ENCODE measurements at places on chromosomes 12 and 14.

DNA sequence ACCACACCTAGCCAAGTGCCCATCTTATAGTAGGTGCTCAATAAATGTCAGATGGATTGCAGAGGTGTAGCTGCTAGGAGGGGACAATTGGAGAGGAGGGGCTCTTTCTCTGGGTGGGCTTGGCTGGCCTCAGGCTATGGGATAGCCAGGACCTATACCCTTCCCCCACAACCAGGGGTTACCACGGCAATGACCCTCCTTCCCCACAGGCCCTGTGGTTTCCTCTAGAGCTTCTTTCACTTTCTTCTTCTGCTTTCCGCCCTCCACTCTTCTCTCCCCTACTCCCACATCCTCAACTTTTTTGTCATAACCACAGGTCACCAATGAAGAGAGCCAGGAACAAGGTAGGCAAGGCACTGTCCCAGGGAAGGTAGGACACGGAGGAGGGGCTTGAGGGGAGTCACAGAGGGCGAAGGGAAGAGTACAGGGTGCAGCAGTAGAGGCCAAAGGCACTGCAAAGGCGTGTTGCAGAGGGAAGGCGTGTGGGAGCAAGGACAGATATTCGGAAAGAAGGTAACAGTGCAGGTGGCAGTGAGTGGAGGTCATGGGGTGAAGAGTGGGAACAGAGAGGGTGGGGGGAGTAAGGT is 1.9 kb upstream of the ITGB7 start:
- no peak for DNase-seq

DNA sequence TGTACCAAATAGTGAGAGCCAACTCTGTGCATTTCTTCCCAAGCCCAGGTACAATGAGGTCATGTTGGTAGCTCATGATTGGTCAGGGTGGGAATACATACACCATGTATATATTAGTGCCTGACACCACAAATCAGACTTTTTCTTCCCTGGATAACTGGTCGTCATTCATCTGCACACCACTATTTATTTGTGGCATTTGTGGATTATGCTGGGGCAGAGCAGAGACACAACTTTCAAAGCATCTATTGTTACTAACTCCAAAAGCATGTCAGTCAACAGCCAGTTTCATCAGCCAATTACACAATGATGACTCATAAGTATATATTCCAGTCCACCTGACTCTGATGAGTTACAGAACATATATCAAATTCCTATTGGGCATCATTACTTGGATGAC is 181.7 kb downstream of the ADAMTS20 start:
- no peak for DNase-seq

DNA sequence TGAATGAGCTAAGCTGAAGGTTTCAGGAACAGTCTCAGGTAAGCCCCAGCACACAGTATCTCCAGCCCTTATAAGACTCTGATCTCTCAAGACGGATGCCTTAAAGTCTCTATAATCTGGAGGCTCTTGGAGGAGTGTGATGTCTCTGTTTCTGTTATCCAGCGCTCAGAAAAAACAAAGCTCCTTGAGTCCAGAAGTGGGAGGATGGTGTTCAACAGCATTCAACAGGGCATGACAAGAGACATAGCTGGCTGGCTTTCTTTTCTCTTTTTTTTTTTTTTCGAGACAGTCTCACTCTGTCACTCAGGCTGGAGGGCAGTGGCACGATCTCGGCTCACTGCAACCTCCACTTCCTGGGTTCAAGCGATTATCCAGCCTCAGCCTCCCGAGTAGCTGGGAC is 31.6 kb upstream of the TESC start:
- DNase-seq = no peak

- DNase-seq = no peak
Observed at GRCh38 chr14:76576047-76576741, 185.1 kb upstream of the VASH1 start.

DNA sequence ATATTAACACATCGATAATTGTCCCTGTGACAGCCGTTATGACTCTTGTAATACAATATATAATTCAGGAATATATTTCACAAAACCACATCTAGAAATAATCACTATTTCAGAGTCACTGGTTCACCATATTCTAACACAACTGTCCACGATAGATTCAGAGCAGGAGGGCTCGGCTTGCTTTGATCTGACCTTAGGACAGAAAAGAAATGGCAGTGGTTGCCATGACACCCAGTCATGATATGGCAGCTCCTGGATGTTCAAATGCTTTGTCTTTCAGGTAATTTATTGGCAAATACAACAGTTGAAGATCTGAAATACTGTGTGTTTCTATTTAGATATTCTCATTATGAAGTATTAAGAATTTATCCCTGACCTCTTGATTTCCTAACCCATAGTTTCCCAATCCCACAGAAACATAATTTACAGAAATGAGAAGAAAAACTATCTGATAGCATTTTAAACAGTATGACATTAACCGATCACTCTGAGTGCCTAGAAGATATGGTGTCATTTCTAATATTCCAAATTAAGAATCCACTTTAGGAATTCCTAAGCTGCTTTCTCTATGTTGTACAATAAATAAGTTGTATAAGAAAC is 116.4 kb downstream of the EPS8 start:
- no peak for DNase-seq

DNA sequence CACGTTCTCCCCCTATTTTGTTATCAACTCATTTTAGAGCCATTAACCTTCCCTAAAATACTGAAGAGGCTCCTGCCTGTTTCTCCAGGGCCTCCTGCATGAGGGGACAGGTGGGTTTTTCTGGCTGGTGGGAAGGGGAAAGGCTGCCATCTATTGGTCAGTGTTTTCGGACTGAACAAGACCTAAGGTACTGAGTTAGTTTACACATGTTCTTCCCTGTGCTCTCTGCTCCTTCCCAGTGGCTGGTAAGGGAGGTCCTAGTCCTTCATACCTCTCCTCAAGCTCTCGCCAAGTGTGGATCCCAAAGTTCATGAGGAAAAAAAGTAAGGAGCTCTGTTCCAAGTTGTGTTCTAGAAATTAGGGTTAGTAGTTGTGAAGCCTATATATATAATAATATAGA is 357.5 kb downstream of the FSCB start:
- no peak for DNase-seq

GRCh38 chr14:29663281-29663801 is 264.3 kb downstream of the PRKD1 start:
- no peak for DNase-seq

DNA sequence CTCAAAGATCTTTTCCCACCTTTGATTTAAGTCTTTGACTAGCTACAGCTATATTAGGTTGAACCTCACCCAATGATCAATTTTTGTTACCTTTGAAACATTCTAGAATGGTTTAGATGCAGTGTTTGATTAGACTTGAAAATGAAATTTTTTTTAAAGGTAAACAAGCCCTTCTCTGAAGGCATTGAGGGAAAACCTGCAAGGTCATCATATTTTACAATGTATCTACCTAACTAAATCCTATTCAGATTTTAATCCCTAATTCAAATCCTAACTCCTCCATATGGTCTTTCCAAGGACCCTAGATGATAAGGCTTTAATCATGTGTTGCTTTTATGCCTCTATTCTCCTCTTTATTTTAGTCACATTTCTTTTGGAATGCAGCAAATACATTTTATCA is 95.4 kb downstream of the ALG10B start:
- no peak for DNase-seq

- DNase-seq = no peak
Observed at GRCh38 chr12:34405286-34406227, 383.3 kb downstream of the ALG10 start.

- DNase-seq = no peak
Observed at GRCh38 chr12:120842595-120842994, 61.6 kb downstream of the SPPL3 start.

DNA sequence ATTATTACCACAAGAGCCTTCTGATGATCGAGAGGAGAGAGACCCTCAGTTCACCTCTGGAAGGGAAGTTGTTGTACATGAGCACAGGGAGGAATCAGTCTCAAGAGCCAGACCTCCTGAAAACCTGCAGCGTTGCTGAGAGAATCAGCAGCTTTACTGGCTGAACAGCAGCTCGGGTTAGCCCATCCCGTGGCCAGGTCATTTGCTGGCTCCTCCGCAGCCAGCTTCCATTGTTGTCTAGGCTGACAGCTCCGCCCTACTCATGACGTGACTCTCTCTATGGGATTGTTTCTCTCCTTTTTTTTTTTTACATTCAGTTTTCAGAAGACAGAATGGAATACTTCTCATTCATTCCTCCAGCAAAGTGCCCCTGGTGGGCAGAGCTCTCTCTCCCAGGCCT is 69.9 kb downstream of the TGFB3 start:
- no peak for DNase-seq

DNA sequence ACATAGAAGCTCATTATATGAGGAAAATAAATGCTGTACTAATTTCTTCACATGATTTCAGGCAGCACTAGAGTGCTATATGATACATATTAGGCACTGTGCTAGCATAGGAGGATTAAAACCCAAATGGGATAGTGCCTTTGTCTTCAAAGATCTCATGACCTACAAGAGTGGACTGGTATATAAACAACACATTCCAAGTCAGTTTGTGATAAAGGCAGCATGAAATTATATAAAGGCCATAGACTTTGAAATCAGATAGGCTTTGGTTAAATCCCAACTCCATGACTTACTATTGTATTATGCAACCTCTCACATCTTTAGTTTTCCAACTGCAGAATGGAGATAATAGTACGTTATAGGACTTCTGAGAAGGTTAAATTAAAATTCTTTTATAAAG is 179.7 kb downstream of the RAD51B start:
- no peak for DNase-seq

GRCh38 chr14:91873471-91874415 is 6.4 kb upstream of the TC2N start:
- DNase-seq = peak; percentile 35

- no peak for DNase-seq
Observed at GRCh38 chr12:52704464-52704863, 1.1 kb upstream of the KRT77 start.

DNA sequence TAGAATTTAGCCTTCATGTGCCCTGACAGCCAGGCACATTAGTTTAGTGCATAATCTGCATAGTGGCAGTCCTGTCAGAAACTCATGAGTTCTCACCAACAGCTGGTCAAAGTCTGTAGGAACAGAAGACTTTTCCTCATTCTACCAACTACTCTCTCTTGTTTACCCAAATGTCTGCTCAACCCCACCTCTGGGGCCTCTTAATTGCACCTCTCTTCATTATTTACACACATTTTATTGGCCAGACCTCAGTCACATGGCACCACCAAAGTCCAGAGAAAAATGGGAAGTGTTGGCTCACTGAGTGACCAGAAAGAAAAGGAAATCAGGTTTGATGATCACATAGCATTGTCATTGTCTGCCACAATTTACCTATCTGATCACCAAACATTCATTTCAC is 114.6 kb upstream of the PLXNC1 start:
- no peak for DNase-seq

DNA sequence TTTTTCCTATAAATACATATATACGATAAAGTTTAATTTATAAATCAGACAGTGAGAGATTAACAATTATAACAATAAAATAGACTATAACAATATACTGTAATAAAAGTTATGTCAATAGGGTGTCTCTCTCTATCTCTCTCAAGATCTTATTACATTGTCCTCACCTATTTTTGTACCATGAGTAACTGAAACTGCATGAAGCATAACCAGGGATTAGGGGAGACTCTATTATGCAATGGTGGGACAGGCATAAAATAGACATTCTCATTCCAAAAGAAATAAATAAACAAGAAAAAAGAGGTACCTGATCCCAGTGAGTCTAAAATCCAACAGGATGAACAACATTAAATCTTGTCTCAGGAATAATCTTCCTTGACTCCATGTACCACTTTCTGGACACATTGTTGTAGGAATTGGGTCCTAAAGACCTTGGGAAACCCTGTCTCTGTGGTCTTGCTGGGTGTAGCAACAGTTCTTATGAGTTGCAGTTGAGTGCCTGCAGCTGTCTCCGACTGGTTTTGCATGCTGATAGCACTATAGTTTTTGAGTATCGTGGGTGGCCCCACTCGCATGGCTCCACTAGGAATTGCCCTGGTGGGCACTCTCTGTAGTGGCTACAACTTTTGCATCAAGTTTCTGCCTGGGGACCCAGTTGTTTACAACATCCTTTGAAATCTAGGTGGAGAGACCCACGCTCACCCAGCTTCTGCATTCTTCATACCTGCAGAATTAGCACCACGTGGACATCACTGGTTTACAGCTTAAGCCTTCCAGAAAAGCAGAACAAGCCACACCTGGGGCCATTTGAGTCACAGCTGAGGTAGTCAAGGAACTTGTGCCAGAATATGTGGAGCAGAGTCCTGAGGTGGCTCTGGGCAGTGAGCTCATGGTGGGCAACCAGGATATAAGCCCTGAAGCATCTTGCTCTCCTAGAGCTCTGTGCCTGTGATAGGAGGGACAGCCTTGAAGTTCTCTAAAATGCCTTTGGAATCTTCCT is 204.7 kb downstream of the KITLG start:
- DNase-seq = no peak

- no peak for DNase-seq
Observed at GRCh38 chr12:114186241-114187002, 219.5 kb downstream of the TBX5 start.

DNA sequence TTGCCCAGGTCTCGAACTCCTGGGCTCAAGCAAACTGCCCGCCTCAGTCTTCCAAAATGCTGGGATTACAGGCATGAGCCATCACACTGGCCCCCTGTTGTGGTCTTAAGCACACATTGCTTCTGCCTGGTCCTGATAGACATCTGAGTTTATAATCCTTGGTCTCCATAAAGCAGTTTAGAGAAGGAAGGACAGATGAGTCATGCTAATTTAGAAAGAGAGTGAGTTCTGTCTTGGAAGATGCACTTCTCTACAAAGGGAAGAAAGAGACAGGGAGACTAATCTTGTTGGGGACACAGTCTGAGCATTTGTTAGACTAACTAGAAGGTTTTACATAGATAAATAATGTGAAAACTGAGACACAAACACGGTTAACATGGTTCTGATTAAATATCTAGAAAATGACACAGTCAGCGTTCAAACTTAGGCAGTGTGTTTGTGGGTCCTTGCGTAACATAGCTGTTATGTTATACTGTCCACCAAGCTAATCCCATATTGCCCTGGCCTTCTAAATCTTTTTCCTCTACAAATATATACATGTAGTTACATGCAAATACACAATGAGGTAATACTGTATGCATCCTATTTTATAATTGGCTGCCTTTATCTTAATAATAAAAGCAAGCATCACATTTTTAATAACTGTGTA is 31.0 kb downstream of the SAMD4A start:
- no peak for DNase-seq

GRCh38 chr14:96799489-96800054 is 2.4 kb downstream of the VRK1 start:
- DNase-seq = no peak

- no peak for DNase-seq
Observed at GRCh38 chr14:56170028-56170427, 51.8 kb downstream of the PELI2 start.

GRCh38 chr12:21991526-21991925 is 50.3 kb upstream of the ABCC9 start:
- no peak for DNase-seq

GRCh38 chr12:16763901-16764300 is 157.9 kb upstream of the LMO3 start:
- no peak for DNase-seq

DNA sequence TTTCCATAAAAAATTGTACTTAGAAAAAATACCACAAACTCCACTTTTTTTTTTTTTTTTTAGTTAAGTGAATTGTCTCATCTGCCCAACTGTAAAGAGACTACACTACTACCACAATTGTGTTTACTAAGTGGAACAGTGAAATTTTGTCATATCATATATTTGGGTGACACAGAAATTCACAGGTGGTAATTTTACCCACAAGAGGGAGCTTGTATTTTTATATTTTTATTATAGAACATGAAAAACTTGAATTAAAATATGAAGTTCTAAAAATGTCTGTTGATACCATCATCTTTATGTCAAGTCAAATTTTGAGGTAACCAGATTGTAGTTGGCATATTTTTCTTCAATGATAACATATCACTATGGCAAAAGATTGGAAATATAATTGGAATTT is 329.4 kb upstream of the SOX5 start:
- DNase-seq = no peak
